Aorta (tissue), 5 donors: ENCODE measurements at places on chromosomes 16 and 17. TPM values are rescaled to one million over a fixed set of nuclear protein-coding genes. Genes with fewer than 3 reads are reported as not detected.

DNA sequence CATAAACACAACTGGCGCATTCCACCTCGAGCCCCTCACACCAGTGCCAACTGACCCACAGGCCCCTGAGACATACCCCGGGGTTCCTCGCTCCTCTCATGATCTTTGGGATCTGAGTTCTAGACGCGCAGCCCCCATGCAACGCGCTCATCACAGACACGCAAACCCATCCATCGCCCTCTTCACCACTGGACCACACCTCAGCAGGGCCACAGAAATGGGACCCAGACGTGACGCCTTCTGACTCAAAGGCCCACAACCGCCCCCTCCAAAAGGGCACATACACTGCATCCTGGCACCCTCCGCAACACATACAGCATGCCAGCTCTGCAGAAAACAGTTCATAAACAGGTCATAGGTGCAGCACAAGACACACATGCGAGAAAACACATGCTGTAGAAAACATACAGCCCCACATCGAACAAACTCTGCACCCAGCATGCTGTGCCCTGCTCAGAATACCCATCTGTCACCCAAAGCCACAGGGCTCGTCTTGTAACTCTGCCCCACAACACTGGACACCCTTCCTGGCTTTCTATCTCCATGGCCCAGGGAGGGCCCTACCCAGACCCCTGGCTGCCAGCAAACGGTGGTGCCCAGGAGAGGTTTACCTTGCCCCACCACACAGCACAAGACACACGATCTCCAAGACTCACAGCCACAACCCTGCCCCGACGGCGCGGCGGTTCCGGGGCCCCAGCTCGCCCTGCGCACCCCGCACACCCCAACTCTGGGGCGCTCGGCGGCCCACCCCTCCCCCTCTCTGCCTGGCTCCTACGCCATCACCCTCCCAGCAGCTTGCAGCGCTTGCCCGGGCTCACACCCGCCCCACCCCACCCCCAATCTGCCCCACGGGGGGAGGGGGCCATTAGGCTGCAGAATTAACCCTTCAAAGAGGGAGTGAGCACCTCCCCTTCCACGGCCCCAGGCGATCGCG, 887 bp downstream of the ZBTB4 start:
- H3K36me3 ChIP-seq = no peaks in the 10 kb centered on the region
- DNase-seq = peak; percentile 77
- no peaks in the 10 kb centered on the region for H3K27me3 ChIP-seq

The XAF1 gene
- 74.8 TPM for total RNA-seq

The EFCAB5 gene
- 0.42 TPM for total RNA-seq

- H3K36me3 ChIP-seq = no peaks in the 10 kb centered on the region
- DNase-seq = no peak
- no peak overlapping the region for H3K4me3 ChIP-seq
- H3K4me1 ChIP-seq = no peaks in the 10 kb centered on the region
- no peak overlapping the region for H3K27ac ChIP-seq
- no peaks in the 10 kb centered on the region for H3K27me3 ChIP-seq
Measured at GRCh38 chr17:77353684-77354419, 213.1 kb downstream of the SEC14L1 start.

The TBC1D3C gene
- total RNA-seq = not detected

The TBC1D3K gene
- not detected for total RNA-seq
